ENCODE measurements at places on chromosomes 4 and X. TPM values are rescaled to one million over a fixed set of nuclear protein-coding genes. Genes with fewer than 3 reads are reported as not detected.

The CFAP47 gene
- total RNA-seq: not detected

The DCAF4L1 gene
- 0.38 TPM for total RNA-seq

The ENPEP gene
- 7.5 TPM for total RNA-seq

DNA sequence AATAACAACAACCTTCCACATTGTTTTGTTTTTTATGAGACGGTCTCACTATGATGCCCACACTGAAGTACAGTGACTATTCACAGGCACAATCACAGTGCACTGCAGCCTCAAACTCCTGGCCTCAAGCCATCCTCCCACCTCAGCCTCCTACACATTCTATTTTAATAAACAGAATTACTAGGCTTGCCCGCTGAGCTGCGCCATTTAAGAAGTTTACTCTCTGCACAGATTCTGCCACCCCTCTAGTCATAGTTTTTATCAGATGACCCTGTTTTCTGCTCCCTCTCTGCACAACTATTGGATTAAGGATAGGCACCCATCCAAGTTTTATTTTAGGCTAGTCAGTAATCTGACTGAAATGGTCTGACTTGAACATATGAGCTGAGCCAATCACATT, 11.3 kb upstream of the COX18 start:
- no peaks in the 10 kb centered on the region for H3K27me3 ChIP-seq
- DNase-seq: no peak
- H3K27ac ChIP-seq: no peak overlapping the region
- H3K36me3 ChIP-seq: peaks cover 79% of the 10 kb centered on the region
- H3K4me3 ChIP-seq: no peak overlapping the region

DNA sequence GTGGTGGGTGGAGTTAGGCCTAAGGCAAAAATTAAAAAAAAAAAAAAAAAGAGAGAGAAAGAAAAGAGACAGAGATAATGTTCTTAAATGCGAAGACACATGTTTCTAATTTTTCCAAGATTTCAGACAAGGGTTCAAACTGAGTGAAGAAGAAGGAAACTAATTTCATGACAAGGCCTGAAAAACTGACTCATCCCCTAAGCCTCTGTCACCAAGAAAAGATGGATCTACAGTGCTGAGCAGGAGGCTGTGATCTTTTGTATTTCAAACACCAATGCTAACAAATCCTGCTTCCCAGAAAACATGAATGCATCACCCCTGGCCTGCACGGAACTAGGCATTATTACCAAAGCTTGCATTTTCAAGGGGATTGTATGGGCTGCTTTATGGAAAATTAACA, 75.3 kb downstream of the PPARGC1A start:
- H3K36me3 ChIP-seq: no peaks in the 10 kb centered on the region
- H3K27ac ChIP-seq: no peak overlapping the region
- no peaks in the 10 kb centered on the region for H3K4me1 ChIP-seq

- no peaks in the 10 kb centered on the region for H3K4me1 ChIP-seq
- no peak for DNase-seq
- H3K27ac ChIP-seq: no peak overlapping the region
- no peak overlapping the region for H3K4me3 ChIP-seq
- H3K27me3 ChIP-seq: no peaks in the 10 kb centered on the region
- no peaks in the 10 kb centered on the region for H3K36me3 ChIP-seq
Observed at GRCh38 chr4:25500626-25501316, 123.7 kb downstream of the ANAPC4 start.

DNA sequence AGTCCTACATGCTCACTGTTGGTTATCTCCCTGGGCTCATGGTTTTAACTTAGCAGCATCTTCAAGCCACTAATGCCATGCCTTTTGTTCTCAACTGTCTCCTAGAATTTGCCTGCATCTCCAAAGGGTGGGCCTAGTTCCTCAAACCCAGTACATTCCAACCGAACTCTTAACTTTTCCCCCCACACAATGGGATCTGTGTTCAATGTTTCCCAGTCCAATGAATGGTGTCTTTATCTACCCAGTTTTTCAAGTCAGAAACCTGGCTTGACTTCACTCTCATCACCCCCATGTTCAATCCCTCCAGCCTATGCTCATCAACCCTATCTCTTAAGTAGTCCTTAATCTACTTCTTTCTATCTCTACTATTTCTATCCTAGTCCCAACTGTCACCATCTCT, 12.9 kb downstream of the CD40LG start:
- no peaks in the 10 kb centered on the region for H3K27me3 ChIP-seq
- no peak overlapping the region for H3K27ac ChIP-seq
- H3K4me3 ChIP-seq: no peak overlapping the region
- H3K36me3 ChIP-seq: no peaks in the 10 kb centered on the region

GRCh38 chrX:154046031-154046781, 26.5 kb upstream of the IRAK1 start:
- no peaks in the 10 kb centered on the region for H3K27me3 ChIP-seq
- H3K36me3 ChIP-seq: no peaks in the 10 kb centered on the region
- no peak overlapping the region for H3K4me3 ChIP-seq
- H3K27ac ChIP-seq: peak overlapping the region; percentile 42
- peaks cover 23% of the 10 kb centered on the region for H3K4me1 ChIP-seq

DNA sequence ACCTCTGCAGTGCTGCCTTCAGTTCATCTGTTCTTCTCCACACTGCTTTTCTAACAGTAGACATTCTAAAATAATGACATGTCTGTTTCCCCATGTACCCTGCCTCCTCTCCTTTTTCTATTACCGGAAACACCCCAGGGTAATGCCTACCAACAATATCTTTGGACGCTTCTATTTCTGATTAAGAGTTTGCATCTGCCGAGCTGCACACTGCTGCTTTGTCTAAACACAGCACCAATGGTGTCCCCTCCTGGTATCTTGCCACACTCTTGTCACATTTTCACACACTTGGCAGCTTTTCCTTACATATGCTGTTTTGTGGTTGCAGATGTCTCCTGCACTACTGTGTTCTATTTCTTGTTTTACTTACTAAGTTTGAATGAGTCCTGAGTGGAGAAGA, 288.8 kb downstream of the GRIA2 start:
- no peak for DNase-seq
- H3K36me3 ChIP-seq: no peaks in the 10 kb centered on the region
- H3K27ac ChIP-seq: no peak overlapping the region
- no peaks in the 10 kb centered on the region for H3K4me1 ChIP-seq
- H3K4me3 ChIP-seq: no peak overlapping the region
- H3K27me3 ChIP-seq: no peaks in the 10 kb centered on the region

DNA sequence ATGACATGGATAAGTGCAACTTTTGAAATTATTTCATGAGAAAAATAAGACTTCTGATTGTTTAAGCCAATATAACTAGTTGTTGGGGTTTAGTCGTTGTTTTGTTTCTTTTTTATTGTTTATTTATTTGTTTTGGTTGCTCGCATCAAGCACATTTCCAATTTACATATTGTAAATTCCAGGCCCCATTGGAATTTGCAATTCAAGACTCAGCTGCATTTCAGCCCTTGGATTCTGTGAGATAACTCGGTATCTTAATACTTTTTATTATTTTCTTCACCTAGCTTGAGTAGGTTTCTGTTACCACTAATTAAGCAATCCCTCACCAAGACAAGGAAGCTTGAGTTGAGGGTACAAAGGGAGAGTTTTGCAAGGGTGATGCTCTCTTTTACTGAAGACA, 318.3 kb upstream of the GATB start:
- peaks cover 3% of the 10 kb centered on the region for H3K4me1 ChIP-seq
- H3K4me3 ChIP-seq: no peak overlapping the region

GRCh38 chrX:132718431-132718958, 229.7 kb upstream of the MBNL3 start:
- no peaks in the 10 kb centered on the region for H3K27me3 ChIP-seq
- H3K27ac ChIP-seq: no peak overlapping the region
- no peaks in the 10 kb centered on the region for H3K36me3 ChIP-seq
- DNase-seq: no peak
- no peak overlapping the region for H3K4me3 ChIP-seq
- no peaks in the 10 kb centered on the region for H3K4me1 ChIP-seq

DNA sequence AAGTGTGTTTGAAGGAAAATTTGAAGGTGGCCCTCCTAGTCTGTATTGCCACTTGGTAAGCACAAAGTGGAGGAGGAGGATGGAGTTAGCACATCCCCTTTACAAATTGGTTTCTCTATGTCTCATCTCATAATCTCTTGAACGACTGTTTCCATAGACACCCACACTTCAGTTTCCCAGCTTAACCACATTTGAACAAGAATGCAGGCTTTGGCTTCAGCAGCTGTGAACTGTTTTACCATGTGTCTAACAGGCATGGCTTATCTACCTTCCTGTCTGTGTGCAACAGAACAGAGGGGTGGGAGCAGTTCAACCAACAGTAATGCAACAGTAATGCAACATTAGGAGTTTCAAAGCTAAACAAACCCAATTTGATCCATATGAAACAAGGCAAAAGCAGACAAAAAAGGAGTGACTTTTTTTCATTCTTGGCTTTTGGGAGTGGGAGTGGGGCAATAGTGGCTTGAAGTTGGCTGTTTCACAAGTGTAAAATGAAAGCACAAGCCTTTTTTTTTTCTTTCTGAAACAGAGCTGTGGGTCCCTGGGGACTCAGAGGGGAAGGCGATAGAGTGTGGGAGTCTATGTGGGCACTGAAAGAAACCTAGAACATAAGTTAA, 108.0 kb downstream of the ITM2A start:
- no peak overlapping the region for H3K4me3 ChIP-seq
- DNase-seq: no peak
- H3K27me3 ChIP-seq: no peaks in the 10 kb centered on the region
- H3K36me3 ChIP-seq: no peaks in the 10 kb centered on the region
